ENCODE measurements at places on chromosomes 16 and 17.

DNA sequence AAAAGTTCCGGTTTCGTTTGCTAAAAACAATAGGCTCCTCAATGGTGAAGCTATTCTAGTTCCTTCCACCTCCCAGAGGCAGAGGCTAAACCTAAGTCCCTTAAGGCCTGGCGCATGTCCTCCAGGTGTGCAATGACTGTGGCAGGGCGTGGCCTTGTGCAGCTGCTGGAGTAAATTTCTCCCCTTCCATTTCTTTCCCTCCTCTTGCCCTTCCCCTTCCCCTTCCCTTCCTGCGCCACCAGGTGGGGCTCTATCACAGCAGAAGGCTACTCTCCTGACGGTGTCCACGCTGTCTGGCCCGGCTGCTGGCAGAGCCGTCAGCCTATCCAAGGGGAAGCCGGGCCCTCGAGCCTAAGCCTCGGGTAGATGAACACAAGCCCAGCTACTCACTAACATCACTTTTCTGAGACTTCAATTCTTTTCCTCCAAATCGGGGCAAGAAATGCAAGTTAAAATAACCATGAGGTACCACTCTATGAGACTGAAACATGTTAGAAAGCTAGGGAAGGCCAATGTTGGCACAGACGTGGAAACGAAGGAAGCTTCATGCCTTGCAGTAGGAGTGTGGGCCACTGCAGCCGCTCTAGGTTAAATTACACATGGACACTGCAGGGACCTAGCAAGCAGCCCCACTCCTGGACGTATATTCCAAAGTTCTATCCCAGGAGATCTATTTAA, 34.4 kb downstream of the C16orf78 start:
- no peak overlapping the region for H3K4me3 ChIP-seq
- no peaks in the 10 kb centered on the region for H3K4me1 ChIP-seq
- H3K27me3 ChIP-seq = peaks cover 3% of the 10 kb centered on the region
- no peaks in the 10 kb centered on the region for H3K36me3 ChIP-seq
- DNase-seq = peak; percentile 85

- DNase-seq = no peak
- H3K4me1 ChIP-seq = no peaks in the 10 kb centered on the region
- H3K36me3 ChIP-seq = peaks cover 9% of the 10 kb centered on the region
- no peaks in the 10 kb centered on the region for H3K27me3 ChIP-seq
Measured at GRCh38 chr16:80611171-80611929, 70.6 kb downstream of the DYNLRB2 start.

- H3K4me3 ChIP-seq = no peak overlapping the region
- H3K27ac ChIP-seq = no peak overlapping the region
- no peaks in the 10 kb centered on the region for H3K27me3 ChIP-seq
- no peak for DNase-seq
- no peaks in the 10 kb centered on the region for H3K36me3 ChIP-seq
Measured at GRCh38 chr16:82470016-82470415, 156.8 kb upstream of the CDH13 start.

GRCh38 chr17:17748179-17748578, 66.9 kb downstream of the RAI1 start:
- DNase-seq = no peak
- peaks cover 15% of the 10 kb centered on the region for H3K4me1 ChIP-seq
- H3K36me3 ChIP-seq = peaks cover 5% of the 10 kb centered on the region
- no peaks in the 10 kb centered on the region for H3K27me3 ChIP-seq
- no peak overlapping the region for H3K27ac ChIP-seq

DNA sequence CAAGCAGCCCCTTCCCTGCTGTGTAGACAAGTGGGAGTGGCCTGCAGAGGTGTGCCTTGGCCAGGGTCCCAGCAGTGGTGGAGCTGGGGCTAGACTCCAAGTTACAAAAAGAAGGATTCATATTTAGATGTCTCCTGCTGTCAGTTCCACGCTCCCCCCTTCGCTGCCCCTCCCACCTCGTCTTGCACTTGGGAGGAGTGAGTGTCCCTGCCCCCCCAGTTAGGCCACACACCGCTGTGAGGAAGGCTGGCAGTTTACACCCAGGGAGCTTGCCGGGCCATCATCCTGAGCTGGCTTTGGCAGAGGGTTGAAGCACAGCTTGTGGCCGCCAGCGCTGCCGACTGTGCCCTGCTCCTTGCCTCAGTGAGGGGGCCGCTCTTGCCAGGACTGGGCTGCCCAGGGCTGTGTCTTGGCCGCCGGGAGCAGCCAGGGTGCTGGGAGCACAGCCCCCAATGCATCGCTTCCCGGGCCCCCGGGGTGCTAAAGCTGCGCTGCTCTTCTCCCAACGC, 44.3 kb downstream of the ELAC2 start:
- H3K4me3 ChIP-seq = peak overlapping the region; percentile 18
- H3K4me1 ChIP-seq = no peaks in the 10 kb centered on the region
- peaks cover 9% of the 10 kb centered on the region for H3K27me3 ChIP-seq
- no peaks in the 10 kb centered on the region for H3K36me3 ChIP-seq

DNA sequence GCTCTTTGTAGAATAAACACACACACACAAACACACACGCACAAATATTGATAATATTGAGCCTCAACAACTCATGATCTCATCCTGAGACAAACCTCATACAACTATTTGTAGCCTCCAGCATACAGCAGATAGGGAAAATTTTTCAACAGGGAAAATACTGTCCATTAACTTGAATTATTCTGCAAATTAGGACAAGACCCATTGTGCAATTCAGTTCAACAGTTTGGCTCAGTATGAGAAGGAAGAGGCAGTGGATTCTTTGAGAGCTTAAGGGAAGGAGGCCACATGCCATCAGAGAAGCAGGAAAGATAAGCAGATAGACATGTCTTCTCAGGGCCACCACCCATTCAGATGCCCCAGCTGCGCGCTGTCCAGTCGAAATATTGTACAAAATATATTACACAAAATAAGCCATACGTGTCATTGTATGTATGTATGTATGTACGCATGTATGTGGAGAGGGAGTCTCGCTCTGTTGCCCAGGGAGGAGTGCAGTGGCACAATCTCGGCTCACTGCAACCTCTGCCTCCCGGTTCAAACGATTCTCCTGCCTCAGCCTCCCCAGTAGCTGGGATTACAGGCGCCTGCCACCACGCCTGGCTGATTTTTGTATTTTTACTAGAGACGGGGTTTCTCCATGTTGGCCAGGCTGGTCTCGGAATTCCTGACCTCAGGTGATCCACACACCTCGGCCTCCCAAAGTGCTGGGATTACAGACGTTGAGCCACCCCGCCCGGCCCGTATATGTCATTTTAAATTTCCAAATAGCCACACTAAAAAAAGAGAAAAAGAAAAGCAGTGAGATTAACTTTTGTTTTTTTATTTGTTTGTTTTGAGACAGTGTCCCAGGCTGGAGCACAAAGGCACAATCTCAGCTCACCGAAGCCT, 1.8 kb downstream of the ZC3H7A start:
- H3K36me3 ChIP-seq = peaks cover 4% of the 10 kb centered on the region
- H3K27ac ChIP-seq = no peak overlapping the region
- H3K4me3 ChIP-seq = no peak overlapping the region
- no peak for DNase-seq
- H3K4me1 ChIP-seq = peaks cover 45% of the 10 kb centered on the region
- no peaks in the 10 kb centered on the region for H3K27me3 ChIP-seq

DNA sequence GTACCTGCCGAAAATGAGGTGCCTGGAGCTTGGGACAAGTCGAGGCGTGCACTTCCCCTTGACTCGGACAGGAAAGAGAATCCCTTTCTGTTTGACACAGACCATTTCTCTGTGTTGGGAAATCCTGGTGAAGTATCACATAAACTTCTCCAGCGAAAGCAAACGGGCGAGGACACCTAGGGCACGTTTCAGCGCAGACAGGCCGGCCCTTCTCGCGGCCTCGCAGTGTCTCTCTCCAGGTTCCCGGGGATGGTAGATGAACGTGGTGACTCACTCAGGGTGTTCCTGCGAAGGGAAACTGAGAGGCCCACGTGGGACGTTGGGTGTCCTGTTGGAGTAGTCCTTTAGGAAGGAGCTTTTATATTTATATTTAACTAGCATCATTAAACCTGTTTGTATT, 36.3 kb upstream of the ZNF750 start:
- no peaks in the 10 kb centered on the region for H3K27me3 ChIP-seq
- DNase-seq = no peak
- H3K27ac ChIP-seq = peak overlapping the region; percentile 67
- peaks cover 23% of the 10 kb centered on the region for H3K36me3 ChIP-seq

GRCh38 chr16:57277586-57277985, 6.9 kb downstream of the PLLP start:
- no peak overlapping the region for H3K4me3 ChIP-seq
- peaks cover 53% of the 10 kb centered on the region for H3K4me1 ChIP-seq
- peak overlapping the region; percentile 40 for H3K27ac ChIP-seq
- H3K36me3 ChIP-seq = peaks cover 11% of the 10 kb centered on the region
- H3K27me3 ChIP-seq = no peaks in the 10 kb centered on the region
- DNase-seq = no peak

DNA sequence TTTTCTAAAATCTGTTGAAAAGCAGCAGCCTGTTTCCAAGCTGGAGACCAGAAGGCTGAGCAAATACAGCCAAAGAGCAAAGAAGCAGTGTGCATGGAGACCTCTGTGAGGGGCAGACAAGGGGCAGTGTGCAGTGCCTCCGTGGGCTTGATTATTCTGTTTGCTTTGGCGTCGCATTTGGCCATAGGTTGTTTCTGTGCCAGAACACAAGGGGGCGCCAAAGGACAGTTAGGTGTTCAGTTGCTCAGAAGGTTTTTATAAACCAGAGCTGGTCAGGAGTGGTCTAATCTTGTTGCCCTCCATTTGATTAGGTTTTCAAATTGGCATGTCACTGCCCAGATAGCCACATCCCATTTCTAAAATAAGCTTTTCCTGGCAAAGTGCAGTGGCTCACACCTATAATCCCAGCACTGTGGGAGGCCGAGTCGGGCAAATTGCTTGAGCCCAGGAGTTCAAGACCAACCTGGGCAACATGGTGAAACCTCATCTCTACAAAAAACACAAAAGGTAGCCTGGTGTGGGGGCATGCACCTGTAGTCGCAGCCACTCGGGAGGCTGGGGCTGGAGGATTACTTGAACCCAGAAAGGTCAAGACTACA, 10.6 kb downstream of the MYH3 start:
- no peak overlapping the region for H3K4me3 ChIP-seq
- DNase-seq = peak; percentile 49
- no peaks in the 10 kb centered on the region for H3K4me1 ChIP-seq
- H3K27me3 ChIP-seq = no peaks in the 10 kb centered on the region
- peaks cover 14% of the 10 kb centered on the region for H3K36me3 ChIP-seq
- H3K27ac ChIP-seq = no peak overlapping the region

DNA sequence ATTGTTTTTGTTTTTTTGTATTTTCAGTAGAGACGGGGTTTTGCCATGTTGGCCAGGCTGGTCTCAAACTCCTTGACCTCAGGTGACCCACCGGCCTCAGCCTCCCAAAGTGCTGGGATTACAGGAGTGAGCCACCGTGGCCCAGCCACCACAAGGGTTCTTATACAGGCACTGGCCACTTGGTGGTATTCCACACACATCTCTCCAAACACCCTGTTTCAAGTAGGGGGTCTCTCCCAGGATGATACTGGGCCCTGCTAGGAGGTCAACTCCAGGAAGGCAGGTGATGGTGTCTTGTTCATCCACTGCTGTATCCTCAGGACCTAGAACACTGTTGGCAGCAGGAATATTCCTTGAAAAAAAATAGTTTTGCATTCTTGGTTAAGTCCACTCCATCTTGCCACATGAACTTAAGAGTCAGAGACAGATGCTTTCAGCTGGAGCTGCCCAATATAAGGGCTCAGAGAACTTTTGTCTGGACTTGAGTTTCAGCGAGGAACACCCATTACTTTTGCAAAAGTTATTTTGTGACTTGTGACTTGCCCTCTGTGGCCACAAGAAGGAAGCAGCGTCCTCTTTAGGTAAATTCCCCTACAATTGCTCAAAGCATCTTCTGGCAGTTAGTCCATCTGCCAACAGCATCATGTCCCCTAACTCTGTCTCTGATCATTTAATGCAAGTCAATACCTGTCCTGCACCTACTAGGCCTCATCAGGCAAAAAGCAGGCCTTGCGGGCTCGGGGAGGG, 7.4 kb upstream of the EEF2K start:
- no peak overlapping the region for H3K27ac ChIP-seq
- no peaks in the 10 kb centered on the region for H3K27me3 ChIP-seq
- no peak for DNase-seq
- H3K36me3 ChIP-seq = no peaks in the 10 kb centered on the region
- no peak overlapping the region for H3K4me3 ChIP-seq
- no peaks in the 10 kb centered on the region for H3K4me1 ChIP-seq

- no peak overlapping the region for H3K27ac ChIP-seq
- H3K36me3 ChIP-seq = peaks cover 6% of the 10 kb centered on the region
- no peaks in the 10 kb centered on the region for H3K27me3 ChIP-seq
- H3K4me3 ChIP-seq = no peak overlapping the region
- no peak for DNase-seq
- H3K4me1 ChIP-seq = no peaks in the 10 kb centered on the region
Measured at GRCh38 chr17:55163408-55163807, 101.4 kb upstream of the HLF start.

DNA sequence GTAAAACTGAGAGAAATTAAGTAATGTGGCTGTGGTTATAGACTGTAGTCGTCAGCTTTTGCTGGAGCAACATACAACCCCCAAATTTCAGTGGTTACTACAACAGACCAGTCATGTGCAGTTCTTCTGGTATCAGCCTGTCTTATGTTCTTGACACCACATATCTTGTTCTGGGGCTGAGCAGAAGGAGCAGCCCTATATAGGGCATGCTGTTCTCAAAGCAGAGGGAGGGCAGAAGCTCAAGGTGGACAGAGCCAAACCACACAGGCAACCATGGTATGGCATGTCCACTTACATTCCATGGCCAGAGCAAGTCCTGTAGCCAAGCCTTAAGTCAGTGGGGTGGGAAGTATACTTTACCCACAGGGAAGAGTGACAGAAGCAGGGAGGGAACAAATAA, 7.7 kb downstream of the PRKAR1A start:
- no peak overlapping the region for H3K27ac ChIP-seq
- no peak overlapping the region for H3K4me3 ChIP-seq
- DNase-seq = no peak
- H3K27me3 ChIP-seq = no peaks in the 10 kb centered on the region
- H3K4me1 ChIP-seq = no peaks in the 10 kb centered on the region

GRCh38 chr17:16987066-16987829, 15.3 kb upstream of the TNFRSF13B start:
- H3K4me1 ChIP-seq = no peaks in the 10 kb centered on the region
- H3K27ac ChIP-seq = no peak overlapping the region
- no peaks in the 10 kb centered on the region for H3K36me3 ChIP-seq
- H3K4me3 ChIP-seq = no peak overlapping the region
- DNase-seq = no peak

Measured in large intestine (tissue), 12 donors.